Glomerular endothelial cell (primary cell): ENCODE measurements at places on chromosomes 16 and 17.

DNA sequence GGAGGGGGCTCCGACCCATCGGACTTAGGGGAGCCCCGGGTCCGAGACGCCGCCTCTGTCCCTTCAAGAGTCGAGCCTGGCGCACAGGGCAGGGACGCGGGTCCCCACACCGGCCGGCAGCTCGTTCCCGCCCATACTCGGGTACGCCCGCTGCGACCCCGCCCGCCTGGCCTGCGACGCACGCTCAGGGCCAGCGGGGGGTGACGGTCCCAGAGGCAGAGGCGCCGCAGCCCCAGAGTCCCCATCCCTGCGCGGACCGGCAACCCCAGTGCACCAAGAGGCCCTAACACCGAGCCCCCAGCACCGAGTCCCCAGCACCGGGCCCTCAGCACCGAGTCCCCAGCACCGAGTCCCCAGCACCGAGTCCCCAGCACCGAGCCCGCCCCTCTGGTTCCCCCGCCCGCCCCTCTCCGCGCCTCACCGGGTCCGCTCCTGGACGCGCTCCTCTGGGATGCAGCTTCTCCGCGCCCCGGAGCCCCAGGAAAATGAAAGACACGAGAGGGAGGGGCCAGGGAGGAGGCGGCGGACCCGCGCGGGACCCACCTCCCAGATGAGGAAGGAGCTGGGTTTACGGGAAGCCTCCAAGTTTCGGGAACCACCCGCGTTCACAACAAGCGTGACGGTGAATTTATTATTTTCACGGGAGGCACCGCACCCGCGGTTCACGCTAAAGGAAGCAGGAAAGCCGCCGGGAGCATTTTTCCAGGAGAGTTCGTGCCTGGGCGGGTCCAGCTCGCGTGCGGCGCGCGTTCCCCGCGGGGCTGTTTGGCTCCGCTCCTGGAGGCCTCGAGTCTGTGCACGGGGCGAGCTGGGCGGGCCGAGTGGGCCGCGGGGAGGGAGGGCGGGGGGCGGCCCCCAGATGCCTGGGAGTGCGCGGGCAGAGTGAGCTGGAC lies at the start of gene SECTM1:
Gene SECTM1 (minus strand): TSS at position 488 of the 893 bp plus-strand sequence. CDS start 6,526 bp downstream, outside the sequence.
- DNase-seq: no peak

GRCh38 chr16:912684-913613 lies 57.8 kb downstream of the LMF1 start:
- no peak for DNase-seq

DNA sequence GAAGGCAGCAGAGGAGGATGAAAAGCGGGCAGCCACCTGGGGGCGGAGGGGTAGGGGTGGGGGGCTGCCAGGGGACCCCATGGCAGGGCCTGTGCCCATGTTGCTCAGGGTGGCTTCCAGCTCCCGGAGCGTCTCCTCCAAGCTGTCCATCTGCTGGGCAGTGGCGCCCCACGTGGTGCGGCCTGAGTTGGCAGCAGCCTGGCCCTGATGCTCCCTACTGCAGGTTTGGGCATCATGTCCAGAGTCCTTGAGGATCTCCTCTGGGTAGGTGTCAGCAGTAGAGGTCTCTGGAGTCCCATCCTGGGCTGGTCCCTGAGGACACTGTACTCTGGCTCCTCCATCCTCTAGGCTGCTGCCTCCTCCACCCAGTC lies 60.9 kb downstream of the SRCIN1 start:
- no peak for DNase-seq

GRCh38 chr16:49631187-49632041 lies 224.5 kb downstream of the ZNF423 start:
- no peak for DNase-seq

DNA sequence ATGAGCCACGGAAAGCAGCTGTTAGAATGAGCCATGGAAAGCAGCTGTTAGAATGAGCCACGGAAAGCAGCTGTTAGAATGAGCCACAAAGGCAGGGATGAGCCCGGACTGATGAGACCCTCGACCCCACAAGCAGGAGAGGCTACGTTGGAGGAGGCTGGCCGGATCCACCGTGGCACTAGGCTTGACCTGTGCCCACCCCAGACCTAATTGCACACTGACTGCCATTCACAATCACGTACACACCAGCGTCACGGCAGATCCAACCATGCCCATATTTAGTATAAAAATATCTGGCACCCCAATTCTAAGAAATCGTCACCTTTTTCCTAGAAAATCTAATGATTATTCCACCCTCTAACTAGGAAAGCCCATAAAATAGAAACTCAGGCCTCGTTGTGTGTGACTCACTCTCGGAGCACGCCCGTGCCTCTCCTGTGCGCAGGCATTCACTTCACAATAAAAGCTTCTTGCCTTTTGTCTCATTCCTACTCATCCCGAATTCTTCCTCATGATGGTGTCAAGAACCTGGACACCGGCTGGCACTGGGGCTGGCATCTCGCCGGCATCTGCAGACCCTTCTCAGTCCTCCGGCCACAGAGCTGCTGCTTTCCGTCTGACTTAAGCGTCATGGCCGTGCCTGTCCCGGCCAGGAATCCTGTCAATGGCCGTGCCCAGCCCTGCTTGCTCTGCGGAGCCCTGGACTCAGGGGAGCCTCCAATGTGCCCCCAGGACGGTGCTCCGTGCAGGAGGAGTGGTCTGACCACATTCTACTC lies 5.5 kb upstream of the SECTM1 start:
- no peak for DNase-seq

DNA sequence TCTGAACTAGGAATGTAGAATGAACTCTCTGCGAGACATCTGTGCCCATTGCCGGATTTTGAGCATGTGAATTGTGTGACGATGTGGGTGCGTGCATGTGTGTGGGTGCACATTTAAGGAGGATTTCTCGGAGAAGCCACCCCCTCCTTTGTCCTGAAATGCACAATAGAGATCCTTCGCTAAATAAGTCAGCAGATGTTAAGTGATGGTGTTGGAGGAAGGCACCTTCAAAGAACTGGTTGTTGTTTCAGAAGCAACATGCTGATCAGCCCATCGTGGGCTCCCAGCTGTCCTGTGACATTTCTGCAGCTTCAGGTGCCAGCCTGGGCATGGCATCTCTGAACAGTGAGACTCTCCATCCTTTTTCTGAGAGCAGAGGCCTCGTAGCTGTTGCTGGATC lies 194.9 kb downstream of the MSI2 start:
- DNase-seq: no peak

DNA sequence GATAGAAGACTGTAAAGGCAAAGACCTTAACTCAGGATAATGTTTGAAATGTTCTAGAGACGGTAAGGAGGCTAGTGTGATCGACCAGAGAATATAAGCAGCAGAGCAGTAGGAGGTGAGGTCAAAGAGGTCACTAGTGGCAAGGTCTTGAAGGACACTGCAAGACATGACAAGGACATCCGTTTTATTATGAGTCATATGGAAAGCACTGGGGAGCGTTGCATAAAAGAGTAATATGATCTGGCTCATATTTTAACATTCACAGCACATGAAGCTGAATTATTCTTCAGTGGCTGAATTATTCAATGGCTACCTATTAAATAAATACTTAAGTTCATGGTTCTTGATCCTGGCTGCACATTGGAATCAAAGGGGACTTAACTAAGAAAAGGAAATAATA lies 123.7 kb downstream of the SOX9 start:
- DNase-seq: no peak

DNA sequence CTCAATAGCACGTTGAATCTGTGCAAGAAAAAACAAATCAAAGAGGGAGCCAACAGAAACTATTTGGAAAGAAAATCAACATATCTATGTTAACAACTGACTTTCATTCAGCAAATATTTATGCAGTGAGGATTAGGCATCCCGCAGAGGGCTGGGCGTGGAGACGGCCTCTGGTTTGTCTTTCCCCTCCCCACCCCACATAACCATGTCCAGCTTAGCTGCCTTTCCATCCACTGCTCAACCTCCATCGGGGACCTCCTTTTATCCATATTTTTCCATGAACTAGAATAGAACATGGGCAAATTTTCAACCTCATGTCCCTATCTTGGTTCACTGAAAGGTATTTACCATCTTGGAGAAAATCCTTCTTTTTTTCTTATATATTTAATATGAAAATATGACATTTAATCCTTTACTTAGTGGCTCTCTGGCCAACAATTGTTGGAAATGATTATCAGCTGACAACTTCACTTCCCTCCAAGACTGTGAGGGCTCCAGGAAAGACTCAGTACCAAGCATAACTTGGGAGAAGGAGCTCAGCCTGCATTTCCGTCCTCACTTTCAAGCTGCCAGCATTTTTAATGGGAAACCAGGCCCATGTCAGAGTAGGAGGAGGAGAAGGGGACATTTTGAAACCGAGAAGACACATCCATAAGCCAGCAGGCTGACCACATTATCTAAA lies 462.6 kb upstream of the MAF start:
- no peak for DNase-seq

GRCh38 chr16:89969741-89970410 lies 21.3 kb downstream of the DEF8 start:
- no peak for DNase-seq

GRCh38 chr17:75130632-75131277 lies 787 bp downstream of the NT5C start:
- DNase-seq: no peak

GRCh38 chr17:58327363-58328194 lies 1.0 kb downstream of the TSPOAP1 start:
- no peak for DNase-seq

DNA sequence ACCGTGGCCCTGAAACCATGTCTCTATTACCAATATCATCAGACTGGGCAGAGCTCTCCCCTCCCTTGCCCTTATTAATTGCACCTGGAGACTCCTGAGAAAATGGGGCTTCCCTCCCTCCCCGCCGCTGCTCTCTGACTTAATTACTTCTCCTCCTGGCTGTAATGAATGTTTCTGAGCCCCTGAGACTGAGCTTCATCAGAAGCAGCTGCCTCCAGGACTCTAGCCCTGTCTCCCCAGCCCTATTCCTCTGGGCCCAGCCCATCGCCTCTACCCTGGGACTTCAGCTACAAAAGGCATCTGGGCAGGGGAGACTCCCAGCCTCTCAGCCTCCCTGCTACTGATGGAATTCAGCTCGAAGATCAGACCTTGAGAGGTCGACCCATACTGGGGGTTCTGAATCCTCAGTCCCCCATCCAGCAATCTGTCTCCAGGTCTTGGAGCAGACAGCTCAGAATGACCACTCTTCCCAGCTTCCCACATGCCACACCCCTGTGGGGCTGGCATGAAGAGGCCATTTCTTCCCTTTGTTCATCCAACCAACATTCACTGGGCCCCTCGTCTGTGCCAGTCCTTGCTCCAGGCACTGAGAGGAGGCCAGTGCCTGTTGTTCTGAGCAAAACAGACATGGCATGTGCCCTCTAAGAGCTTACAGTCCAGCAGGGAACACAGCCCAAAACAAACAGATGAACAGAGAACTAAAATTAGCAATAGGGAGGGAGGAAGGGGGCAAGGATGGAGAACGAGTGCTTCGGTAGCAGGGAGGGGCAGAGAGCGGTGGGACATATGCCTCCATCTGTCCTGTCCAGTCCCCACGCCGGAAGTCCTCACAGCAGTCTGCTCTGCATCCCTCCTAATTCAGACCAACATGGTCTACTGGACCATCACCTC lies 17.0 kb upstream of the NAGS start:
- DNase-seq: no peak

DNA sequence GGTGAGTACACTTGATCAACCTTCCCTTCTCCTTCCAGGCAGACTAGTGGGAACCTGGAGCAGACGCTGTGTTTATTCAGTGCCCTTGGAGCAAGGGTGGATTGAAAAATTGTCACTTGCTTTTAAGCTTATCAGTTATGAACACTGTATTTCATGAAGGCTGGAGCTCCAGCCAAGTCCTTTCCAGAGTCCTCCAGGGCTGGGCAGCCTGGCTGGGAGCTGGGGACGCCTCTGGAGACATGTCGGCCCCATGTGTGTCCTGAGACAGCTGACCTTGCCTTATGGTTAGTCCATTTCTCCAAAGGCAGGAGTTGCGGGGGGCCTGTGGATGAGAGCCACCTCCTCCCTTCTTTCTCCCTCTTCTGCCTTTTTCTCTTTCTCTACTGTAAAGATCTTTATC lies 67.0 kb downstream of the RAP1GAP2 start:
- no peak for DNase-seq

GRCh38 chr16:59905131-59905530 lies 1171.0 kb upstream of the GOT2 start:
- DNase-seq: no peak

DNA sequence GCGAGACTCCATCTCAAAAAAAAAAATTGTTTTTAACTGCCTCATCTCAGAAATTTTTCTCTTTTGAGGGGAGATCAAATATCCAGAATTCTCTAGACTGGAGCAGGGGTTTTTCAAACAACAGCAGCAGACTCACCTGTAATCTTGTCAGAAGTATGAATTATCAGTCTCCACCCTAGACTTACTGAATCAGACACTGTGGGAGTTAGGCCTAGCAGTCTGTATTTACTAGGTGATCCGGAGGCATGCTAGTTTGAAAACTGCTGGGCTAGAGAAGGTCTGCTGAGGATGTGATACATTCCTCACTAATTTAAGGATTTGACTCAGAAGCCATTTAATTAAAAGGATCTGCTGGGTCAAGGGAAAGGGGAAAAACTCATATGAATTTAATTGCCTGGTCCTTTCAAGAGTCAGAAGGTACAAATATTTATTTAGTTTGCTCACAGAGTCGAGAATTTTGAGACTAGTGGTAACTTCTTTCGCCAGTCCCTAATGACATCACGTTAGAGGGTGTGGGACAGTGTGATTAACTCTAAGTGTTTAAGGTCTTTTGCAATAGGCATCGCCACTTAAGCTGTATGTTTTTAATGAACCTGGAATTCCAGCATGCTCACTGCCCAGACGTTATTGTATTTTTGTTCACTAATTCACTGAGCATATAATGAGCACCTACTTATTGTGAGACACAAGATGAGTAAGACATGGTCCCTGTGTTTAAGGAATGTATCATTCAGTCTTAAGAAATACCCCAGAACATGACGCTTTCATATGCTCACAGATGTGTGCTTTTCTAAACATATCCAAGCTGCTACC lies 14.2 kb downstream of the ATP6V0A1 start:
- DNase-seq: no peak

DNA sequence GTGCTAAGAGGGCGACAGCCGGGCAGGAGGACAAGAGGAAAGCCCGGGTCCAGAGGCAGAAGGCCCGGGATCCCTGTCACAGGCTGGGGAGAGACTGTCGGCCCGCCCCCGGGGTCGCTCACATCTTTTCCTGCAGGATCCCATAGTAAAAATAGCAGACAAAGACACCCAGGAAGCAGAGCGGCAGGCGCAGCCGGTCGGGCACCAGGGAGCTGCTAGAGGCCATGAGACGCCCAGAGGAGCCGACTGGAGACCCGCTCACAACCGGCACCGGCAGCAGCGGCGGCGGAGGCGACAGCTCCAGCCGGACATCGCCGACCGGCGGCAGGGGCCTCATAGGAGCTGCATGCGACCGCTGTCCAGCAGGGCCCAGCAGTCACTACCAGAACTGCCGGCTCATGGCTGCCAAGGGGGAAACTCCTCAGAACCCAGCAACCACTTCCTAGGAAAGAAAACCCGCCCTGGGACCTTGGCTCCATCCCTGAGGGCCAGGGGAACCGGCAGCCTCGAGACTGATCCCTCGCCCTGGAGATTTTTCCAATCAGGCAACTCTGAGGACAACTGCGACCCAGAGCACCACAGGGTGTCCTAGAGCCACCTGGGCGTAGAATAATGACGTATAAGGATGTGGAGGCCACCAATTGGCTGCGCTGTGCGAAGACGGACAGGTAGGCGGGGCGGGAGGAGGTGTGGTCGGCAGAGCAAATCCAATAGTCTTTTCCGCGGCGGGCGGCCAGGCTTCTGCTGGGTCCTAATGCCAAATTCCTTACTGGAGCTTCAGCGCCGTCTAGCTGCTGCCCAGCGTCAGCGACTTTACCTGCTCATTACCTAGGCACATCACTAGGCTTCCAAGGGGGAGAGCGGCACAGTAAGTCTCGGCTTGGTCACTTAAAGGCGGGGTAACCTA lies at the start of gene SLC35B1:
Gene SLC35B1 (minus strand): TSS at position 357 of the 907 bp plus-strand sequence. CDS start 131 bp downstream, at position 226.
- DNase-seq: peak; percentile 93

- no peak for DNase-seq
Observed at GRCh38 chr17:9974448-9975381, 69.6 kb upstream of the RCVRN start.
